ENCODE measurements at places on chromosomes 5 and 9.

DNA sequence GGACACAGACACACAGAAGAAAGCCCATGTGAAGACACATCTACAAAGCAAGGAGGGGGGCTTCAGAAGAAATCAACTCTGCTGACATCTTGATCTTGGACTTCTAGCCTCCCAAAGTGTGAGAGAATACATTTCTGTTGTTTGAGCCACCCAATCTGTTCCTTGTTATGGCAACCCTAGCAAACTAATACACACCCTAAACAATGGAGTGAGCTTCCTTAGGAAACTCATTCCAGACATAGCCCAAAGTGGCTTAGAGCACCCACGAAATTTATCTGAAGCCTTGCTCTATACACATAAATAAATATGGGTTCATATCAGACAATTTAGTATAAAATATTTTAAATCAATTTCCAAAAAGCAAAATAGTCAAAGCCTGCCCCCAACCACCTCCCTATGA lies 7.6 kb upstream of the TBC1D2 start:
- no peak for DNase-seq

- DNase-seq: no peak
These were observed 17.5 kb downstream of the CYFIP2 start for GRCh38 chr5:157283434-157283833.

- peak; percentile 94 for DNase-seq
These were observed 50.1 kb upstream of the ANKRD33B start for GRCh38 chr5:10513501-10514442.

GRCh38 chr9:78678877-78679276 lies 382.0 kb downstream of the PSAT1 start:
- no peak for DNase-seq

- no peak for DNase-seq
These were observed 4.7 kb downstream of the SLC27A4 start for GRCh38 chr9:128344931-128345605.

DNA sequence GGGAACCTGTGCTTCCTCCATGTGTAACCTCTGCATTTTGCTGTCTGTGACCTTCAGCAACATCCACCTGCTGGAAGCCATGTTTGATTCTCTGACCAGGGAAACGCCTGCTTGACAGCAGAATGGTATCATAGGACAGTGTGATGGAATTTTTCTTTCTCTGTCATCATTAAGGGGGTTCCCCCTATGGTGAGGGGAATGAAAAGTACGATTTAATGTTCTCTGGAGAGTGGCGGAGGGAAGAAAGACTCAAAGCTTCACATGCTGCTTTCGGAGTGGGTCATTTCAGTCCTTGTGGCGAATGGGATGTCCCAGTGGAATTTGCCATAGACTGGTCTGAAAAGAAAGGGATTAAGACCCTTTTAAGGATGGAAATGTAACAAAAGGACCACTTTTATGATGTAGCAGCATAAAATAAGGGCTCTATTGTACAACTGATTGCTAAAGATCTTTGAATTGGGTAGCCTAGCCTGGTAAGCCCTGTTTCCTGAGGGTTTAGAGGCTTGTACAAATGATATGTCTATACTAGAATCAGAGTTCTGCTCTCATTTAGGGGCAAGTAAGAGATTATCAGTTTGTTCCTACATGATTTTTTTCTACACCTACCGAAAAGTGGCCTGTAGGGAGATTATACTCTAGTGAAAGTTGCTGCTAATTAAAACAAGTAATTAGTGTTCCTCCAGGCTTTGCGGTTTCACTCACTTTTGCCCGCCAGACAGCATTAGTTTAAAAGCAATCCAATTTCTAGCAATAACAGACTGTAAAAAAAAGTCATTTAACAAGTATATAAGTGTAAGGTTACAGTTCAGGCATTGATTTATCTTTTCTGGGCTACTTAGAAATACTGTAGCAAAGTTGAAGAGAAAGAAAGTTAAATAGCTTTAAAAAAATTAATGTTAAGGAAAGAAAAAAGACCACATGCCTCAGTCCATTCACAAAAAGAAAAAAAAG lies 904.5 kb downstream of the NR2F1-AS1 start:
- DNase-seq: no peak

DNA sequence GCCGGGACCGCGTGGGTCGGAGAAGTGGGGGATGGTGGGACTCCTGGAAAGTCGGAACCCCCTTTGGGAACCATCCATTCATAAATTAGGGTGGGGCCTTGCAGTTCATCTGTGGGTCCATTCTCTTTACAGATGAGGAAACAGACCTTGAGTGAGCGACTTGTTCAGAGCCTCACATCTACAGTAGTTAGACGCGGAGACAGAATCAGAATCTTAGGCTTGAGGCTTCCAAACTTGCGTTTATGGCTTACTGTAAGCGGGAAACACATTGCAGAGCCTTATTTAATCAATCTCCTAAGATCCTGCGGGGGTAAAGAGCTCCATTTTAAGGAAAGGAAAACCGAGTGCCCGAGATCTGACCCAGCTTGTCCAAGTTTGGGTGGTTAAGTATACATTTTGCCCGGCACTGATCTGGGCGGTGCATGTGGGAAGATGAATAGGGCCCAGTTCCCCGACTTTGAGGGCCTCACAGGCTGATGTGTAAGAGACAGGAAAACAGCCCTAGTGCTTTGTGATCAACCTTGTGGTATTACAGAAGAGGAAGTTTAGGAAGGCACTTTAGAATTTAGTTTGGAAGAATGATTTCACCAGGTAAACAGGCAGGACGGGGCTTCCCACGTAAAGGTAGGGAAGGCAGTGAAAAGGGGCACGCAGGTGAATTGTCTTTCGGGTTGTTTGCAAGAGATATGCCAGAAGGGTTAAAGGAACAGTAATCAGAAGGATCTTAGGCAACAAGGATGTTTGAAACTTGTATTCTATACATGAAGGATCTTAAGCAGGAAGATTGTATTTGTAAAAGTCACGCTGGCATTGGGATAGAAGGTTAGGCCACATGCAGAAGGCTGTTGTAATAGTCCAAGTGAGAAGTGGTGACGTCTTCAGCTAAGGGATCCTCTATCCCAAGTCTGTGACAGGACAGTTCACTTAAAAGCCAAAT lies 744 bp downstream of the TARS1 start:
- DNase-seq: no peak

- DNase-seq: no peak
These were observed 36.6 kb upstream of the CDH12 start for GRCh38 chr5:22889720-22890119.

Measured in glomerular endothelial cell (primary cell).